Left ventricle myocardium superior (tissue), 1 donor: ENCODE measurements at places on chromosomes 4 and X.

- peak; percentile 77 for DNase-seq
These were observed at the start of gene ADAMTS3 for GRCh38 chr4:72568959-72569718. ADAMTS3 (minus strand) TSS chr4:72569221; CDS start chr4:72568762, 459 bp downstream.

GRCh38 chr4:61462451-61463326 lies 262.6 kb downstream of the ADGRL3 start:
- no peak for DNase-seq

GRCh38 chr4:38132843-38133662 lies 172.9 kb downstream of the PTTG2 start:
- no peak for DNase-seq

DNA sequence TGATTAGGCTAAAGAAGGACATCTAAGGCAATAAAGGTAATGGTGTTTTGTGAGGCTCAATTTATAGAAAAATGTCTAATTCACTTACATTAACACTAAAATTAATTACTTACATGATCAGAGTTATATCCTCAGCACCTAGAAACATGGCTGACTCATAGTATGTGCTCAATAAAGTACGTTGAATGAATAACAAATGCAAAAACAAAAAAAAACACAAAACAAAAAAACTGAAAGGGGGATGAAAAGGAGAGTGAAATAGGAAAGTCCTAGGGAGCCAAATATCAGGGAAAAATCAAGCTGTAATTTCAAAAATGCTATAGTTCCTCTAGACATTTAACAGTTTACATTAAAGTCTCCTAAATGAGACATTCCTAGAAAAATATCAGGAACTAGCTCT lies 18.7 kb downstream of the MBNL3 start:
- DNase-seq = no peak

GRCh38 chr4:78551420-78552351 lies at the start of gene ANXA3:
ANXA3 (plus strand) TSS chr4:78551770; CDS start chr4:78554474, 2,704 bp downstream.
- peak; percentile 71 for DNase-seq

- no peak for DNase-seq
These were observed 46.1 kb downstream of the SORCS2 start for GRCh38 chr4:7238300-7238960.
